ENCODE measurements at places on chromosomes 7 and 10.

GRCh38 chr7:26346611-26347203 is 55.0 kb downstream of the SNX10 start:
- DNase-seq, result no peak

GRCh38 chr10:26696786-26697162 is 727 bp upstream of the PDSS1 start:
- no peak for DNase-seq

DNA sequence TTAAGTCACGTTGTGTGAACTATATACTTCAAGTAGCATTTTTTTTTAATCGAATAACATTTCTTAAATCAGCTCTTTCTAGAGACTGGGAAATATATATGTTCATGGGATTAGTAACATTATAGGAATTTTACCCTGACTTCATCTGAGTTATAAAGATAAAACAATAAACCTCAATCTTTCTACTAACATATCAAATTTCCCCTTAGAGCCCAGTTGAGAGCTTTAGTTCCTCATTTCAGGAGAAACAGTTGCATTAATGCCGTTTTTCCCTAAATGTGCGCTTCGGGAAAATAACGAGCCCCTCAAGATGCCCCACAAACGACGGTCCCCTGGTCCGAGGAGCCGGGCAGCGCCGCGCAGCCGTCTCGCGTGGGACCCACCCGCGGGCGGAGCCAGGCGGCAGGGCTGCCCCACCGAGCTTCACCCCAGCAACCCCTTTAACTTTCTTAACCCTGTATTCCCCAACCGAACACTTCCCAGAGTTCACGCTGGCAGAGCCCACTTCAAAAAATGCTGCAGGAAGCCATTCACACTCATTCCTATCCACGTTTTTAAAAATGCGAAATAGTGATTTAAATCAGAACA is 152.5 kb upstream of the YAE1 start:
- DNase-seq, result no peak

GRCh38 chr7:122438492-122438891 is 133.9 kb upstream of the FEZF1 start:
- DNase-seq, result peak; percentile 33

- no peak for DNase-seq
Measured at GRCh38 chr7:55132550-55132889, 113.7 kb downstream of the EGFR start.

DNA sequence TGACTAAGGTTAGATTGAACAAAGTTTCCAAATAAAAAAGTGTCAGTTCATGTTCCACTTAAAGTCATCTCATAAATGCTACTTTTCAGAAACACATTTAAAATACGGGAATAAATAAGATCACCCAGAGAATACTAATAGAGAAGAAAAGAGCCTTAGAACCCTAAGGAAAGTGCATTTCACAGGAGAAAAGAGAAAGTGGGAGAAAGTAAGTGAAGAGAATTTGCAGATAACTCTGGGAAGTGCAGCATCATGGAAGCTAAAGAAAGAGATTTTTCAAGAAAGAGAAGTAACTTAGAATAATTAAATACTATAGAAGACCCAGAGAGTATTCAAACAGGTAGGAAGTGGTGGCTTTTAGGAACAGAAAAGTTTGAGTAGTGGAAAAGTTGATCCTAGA is 132.6 kb downstream of the VTI1A start:
- DNase-seq, result no peak

- DNase-seq, result no peak
Measured at GRCh38 chr10:17586821-17587234, 30.3 kb downstream of the HACD1 start.

DNA sequence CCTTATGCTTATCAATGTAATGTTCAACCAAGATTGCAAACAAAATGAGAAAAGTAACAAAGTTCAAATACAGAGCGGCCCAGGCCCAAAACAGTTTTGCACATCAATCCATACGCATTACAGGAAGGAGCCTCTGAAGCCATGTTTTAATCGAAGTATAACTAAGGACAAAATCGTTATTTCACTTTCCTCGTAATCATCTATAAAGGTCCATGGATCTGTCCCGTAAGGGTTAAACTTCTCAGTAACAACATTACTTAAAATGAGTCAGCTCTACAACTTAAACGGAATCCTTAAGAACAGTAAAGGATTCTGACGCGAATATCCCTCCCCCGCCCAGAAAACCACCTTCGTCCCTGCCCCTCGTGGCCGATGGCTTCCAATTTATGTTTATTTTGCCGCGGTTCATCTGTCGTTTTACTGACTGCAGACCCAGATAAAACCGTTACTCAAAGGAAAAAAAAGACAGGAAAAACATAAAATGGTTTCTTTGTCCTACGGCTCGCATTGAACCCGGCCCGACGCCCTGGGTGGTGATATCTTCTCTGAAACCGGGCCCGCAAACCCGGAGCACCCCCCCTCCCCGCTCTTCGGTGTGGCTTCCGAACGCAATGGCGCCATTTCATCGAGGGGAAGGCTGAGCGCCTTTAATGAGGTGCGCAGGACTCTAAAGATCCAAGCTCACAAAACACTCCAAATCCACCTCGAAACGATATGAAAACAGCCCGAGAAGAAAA is 1.1 kb downstream of the HNRNPA2B1 start:
- DNase-seq, result peak; percentile 82

- no peak for DNase-seq
Measured at GRCh38 chr10:109996225-109996624, 11.6 kb upstream of the ADD3 start.

GRCh38 chr10:112801004-112801403 is 149.0 kb upstream of the TCF7L2 start:
- no peak for DNase-seq

GRCh38 chr7:92485974-92486373 is 8.2 kb upstream of the ERVW-1 start:
- DNase-seq, result no peak

- peak; percentile 7 for DNase-seq
Measured at GRCh38 chr10:100043796-100044195, 34.0 kb upstream of the DNMBP start.

- no peak for DNase-seq
Measured at GRCh38 chr10:124614003-124614659, 130.0 kb downstream of the FAM53B start.

GRCh38 chr10:58672845-58673244 is 160.2 kb downstream of the BICC1 start:
- DNase-seq, result no peak

GRCh38 chr10:964988-965417 is 23.2 kb upstream of the GTPBP4 start:
- DNase-seq, result no peak

- DNase-seq, result no peak
Measured at GRCh38 chr10:78663721-78664120, 405.0 kb upstream of the ZMIZ1 start.

DNA sequence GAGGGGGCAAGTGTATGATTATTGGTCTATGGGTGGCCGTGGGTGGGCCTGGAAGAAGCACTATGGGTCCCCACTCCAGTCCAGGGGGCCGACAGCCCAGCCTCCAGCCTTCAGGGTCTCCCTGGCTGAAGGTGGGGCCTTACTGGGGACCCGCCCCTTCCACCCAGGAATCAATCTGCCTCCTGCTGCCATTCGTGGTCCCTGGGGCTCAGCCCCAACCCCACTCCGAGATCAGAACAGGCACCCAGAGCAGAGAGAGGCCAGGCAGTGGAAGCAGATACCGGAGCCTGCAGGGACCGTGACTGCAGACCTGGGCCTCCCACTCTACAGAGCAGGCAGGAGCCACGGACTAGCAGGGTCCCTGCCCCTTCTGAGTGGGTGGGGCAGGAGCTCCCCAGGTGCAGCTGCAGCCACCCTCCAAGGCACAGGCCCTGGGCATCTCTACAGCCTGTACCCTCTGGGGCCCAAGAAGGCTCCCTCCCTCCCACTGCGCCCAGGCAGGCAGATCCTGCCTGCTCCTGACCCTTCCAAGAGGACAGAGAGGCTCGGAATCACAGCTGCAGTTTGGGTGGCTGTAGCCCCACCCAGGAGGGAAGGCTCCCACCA is 13.6 kb upstream of the FOXL3 start:
- DNase-seq, result no peak

DNA sequence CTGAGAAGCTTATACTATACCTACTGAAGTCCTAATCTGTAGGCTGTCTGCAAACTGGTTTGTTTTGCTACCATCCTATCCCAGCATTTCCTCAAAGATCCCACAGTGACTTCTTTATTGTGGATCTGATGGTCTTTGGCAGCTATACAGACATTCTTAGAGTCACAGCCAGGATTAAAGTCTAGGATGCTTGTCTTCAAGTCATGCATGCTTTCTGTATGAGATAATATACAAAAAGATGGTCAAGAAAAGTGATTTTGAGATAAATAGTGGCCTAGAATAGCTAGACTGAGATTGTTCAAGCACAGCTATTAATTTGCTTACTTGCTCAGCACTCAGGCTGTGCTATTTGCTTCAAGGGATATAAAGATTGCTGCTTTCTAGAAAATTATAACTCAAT is 454.4 kb downstream of the AUTS2 start:
- DNase-seq, result no peak

- DNase-seq, result no peak
Measured at GRCh38 chr7:11951909-11952308, 119.9 kb upstream of the THSD7A start.

DNA sequence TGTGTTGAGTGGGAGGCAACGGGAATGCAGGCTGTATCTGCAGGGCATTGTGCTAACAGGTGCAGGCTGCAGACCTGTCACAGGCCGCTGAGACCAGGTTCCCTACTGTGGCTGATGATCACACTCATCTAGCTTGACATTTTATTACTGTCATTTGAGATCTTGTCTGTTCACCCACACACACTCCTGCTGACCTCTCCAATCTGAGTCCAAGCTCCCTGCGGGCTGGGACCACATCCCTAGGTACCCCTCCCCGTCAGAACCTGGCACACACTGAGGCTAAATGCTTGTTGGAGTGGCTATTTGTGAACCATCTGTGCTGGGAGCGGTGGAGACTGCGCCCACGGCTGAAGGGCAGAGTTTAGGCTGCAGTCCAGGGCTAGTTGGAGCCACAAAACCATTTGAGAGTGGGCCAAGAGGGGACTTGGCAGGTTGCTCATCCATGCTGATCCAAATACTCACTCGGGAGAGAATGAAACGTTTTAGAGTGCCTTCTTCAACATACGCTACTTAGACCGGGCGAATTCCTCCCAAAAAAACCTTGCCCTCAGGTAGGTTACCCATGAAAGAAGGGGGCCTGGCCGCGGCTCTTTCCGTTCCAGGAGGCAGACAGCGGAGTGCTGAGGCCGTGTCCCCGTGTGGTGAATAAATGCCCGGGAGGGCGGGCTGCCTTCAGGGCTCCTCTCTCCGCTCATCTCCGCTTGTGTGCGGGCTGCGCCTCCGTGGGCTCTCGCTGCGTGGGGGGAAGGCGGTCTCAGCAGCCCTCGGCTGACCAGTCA is 164.4 kb downstream of the RGS10 start:
- DNase-seq, result peak; percentile 82

GRCh38 chr10:114561008-114561523 is 97.0 kb downstream of the ABLIM1 start:
- no peak for DNase-seq

DNA sequence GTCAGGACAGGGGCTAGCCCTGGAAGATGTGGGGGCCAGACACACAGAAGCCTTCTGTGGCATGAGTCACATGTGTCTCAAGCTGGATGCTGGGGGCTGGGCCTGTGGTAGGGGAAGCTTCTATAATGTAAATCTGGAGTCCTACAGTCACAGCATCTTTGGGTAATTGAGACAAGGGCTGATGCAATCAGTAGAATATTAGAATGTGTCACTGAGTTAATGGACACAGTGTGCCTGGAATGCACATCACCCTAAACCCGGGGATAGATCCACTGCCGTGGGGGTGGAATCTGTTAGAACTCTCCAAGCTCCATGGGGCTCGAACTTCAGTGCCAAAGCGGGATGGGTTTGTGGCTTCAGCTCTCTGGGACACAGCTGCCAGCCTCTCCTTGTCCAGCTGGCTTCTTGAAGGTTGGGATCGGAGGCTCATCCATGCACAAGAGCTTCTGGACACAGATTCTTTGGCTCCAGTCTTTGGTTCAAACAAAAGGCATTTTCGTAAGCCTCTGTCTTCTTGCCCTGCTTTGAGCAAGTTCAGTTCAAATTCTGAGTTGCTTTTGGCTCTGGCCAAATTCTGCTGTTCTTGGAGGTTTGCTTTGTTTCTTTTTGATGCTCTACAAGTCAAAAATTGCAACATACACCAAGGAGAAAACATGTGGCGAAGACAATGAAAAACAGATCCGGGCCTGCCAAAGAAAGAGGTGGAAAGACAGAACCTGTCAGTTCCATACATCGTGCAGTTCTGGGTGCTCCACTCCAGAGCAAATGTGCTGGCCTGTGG is 194.8 kb upstream of the ZNF32 start:
- DNase-seq, result no peak

GRCh38 chr7:130865408-130866236 is 131.6 kb upstream of the KLF14 start:
- peak; percentile 80 for DNase-seq

GRCh38 chr7:4745971-4746919 is 29.2 kb upstream of the AP5Z1 start:
- DNase-seq, result no peak

GRCh38 chr10:43212043-43212721 is 54.7 kb downstream of the RASGEF1A start:
- DNase-seq, result no peak

DNA sequence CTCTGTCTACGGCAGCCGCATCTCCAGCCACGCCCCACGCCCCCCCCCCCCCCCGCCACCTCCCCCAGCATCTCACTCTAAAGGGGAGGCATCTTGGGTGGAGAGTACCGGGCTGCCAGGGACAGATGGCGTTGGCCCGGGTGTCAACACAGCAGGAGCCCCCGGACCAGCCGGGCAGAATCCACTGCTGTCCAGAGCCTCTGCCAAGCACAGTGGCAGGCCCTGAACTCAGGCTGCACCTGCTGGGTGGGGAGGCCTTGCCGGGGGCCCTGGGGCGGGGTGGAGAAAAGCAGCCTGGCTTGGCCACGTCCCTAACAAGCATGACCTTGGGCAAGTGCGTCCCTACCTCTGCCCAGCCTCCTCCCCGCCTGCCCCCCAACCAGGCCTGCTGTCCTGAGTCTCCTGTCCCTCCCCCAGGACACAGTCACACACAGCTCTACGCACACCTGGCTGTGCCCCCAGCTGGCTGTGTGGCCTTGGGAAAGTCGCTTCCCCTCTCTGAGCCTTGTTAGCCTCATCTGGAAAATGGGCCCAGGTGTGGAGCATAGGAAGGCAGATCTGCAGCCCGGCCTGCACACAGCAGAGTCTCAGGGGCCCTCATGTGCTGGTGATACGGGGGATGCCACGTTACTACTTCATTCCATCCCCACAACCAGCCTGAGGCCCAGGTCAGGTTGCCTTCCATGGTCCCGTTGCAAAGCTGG is 45.2 kb downstream of the MICALL2 start:
- no peak for DNase-seq

- DNase-seq, result peak; percentile 50
Measured at GRCh38 chr10:76632767-76633051, 1004.9 kb downstream of the KCNMA1 start.

DNA sequence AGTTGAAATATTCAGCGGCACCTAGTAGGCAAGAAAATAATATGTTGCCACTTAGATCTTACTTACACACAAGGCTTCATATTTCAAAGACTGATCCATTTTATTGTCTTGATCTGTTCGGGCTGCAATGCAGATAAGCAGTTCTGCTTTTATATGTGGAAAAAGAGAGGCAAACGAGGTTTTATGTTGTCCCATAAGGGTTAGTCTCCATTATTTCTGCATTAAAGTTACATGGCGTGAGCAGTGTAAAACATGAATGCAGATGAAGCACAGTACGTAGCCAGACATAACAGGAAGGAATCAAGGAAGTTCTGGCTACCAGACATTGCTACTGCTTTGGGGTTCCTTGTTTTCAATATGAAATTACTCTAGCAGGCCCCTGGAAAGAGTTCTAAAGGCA is 224.8 kb downstream of the BBS9 start:
- DNase-seq, result no peak
